Activated CD4-positive, alpha-beta T cell treated with anti-CD3 and anti-CD28 coated beads, Interleukin-2, amount 10 ng/mL, durations not matched to agents 7 days and 5 days (primary cell): ENCODE measurements at places on chromosomes 12 and 14. TPM values are rescaled to one million over a fixed set of nuclear protein-coding genes. Genes with fewer than 3 reads are reported as not detected.

The GNB3 gene
- total RNA-seq, result not detected

The ANKRD9 gene
- total RNA-seq, result 6.2 TPM

The TMEM179 gene
- total RNA-seq, result not detected

The TESPA1 gene
- 136 TPM for total RNA-seq

The HCAR3 gene
- total RNA-seq, result not detected

The CLEC2A gene
- not detected for total RNA-seq

The SUOX gene
- 2.4 TPM for total RNA-seq

The LIN7A gene
- not detected for total RNA-seq

- no peaks in the 10 kb centered on the region for H3K36me3 ChIP-seq
- no peaks in the 10 kb centered on the region for H3K27me3 ChIP-seq
- H3K27ac ChIP-seq, result no peak overlapping the region
- no peak for DNase-seq
- H3K4me3 ChIP-seq, result no peak overlapping the region
Observed at GRCh38 chr12:123013185-123014095, 33.0 kb downstream of the ARL6IP4 start.

- no peak for DNase-seq
- H3K4me3 ChIP-seq, result no peak overlapping the region
- no peaks in the 10 kb centered on the region for H3K27me3 ChIP-seq
- H3K36me3 ChIP-seq, result no peaks in the 10 kb centered on the region
- no peak overlapping the region for H3K27ac ChIP-seq
Observed at GRCh38 chr12:31574803-31575575, 15.9 kb downstream of the DENND5B start.

DNA sequence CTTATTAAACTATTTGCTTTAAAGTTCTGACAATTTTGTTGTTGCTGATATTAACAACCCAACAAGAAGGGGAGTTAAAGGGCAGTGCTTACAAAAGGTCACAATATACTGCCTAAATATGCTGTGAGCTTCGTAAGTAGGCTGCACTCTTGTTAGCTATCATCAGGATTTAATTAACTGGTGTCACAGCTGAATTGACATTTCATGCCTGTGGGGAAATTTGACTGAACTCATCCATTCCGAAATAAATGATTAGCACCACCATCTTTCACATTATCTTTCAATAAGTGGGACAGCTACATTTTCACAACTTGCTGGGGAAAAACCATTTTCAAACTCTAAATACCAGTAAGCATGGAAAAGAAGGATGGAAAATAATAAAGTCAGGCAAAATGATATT lies 146.6 kb downstream of the PTPRO start:
- no peak overlapping the region for H3K4me3 ChIP-seq
- H3K36me3 ChIP-seq, result no peaks in the 10 kb centered on the region
- H3K4me1 ChIP-seq, result no peaks in the 10 kb centered on the region
- no peak overlapping the region for H3K27ac ChIP-seq
- DNase-seq, result no peak

GRCh38 chr14:37589715-37590427 lies 5.2 kb downstream of the FOXA1 start:
- H3K27me3 ChIP-seq, result peaks cover 80% of the 10 kb centered on the region
- peaks cover 4% of the 10 kb centered on the region for H3K4me1 ChIP-seq
- no peak for DNase-seq

DNA sequence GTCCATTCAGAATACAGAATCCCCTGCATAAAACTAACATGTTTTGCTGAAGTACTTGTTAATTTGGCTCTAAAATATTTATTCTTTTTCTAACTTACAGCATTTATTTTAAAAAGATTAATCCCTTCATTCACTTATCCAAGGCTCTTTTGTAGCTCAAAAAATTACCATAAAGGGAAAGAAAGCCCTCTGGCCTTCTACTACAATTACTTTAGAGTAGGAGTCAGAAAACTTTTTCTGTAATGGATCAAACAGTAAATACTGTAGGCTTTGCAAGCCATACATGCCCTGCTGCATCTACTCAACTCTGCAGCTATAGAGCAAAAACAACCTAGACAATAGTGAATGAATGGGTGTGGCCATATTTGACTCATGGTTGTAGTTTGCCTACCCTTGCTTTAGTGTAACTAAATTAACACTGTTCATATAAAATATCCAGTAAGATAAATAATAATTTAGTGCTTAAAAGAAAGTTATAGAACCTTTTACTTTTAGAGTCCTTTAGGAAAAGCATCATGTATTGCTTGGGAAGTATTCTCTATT lies 74.2 kb upstream of the ZFP36L1 start:
- no peak overlapping the region for H3K4me3 ChIP-seq
- no peak for DNase-seq
- peaks cover 1% of the 10 kb centered on the region for H3K4me1 ChIP-seq
- no peaks in the 10 kb centered on the region for H3K27me3 ChIP-seq

DNA sequence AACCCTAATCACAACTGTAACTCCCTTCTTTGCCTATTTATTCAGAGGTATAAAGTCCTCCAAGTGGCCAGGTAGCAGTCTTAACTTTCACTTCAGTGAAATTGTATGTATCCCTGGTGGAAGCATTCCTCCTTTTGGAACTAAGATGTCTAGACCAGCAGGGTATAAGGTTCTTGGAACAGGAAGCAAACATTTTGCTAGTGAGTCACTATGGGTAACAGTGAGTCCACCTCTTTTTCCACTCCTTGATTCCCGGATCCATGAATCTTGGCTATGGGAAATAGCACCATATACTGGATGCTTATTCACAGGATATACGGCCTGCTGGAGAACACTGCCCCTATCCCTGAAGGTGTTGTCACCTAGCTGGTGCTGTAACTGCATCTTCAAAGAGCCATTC lies 80.2 kb downstream of the KCNA5 start:
- H3K27me3 ChIP-seq, result peaks cover 8% of the 10 kb centered on the region
- H3K4me1 ChIP-seq, result no peaks in the 10 kb centered on the region
- no peak overlapping the region for H3K4me3 ChIP-seq
- no peak overlapping the region for H3K27ac ChIP-seq
- DNase-seq, result no peak

DNA sequence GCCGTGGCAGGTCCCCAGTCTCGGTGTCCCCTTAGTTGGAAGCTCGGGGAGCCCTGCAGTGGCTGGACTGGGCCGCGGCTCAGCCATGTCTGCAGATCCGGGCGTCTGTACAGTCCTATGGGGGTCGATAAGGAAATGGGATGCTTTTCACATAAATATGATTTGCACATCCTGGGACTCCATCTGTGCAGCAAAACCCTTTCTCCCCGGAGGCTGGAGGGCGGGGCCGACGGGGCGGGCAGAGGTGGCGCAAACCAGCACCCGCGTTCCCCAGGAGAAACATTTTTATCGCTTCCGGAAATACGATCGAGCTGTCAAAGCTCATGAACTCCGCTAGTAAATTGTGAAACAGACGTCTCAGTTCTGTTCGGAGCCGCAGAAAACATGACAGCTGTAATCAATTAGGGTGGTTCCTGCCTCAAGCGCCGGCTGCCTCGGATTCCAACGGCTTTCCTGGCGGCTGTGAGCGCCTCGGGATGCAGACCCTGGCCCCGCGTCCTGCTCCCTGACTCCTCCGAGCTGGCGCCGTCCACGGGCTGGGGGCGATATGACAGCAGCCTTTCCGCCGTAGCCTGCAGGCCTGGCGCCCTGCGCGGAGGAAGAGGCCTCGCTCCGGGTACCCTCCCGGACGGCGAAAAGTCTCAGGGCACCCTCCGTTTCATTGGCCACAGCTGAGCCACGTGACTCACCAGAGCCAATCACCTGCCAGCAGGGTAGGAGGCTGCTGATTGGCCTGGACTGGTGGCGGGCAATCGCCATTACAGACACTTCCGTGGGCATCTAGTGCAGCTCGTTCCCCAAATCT lies 23.0 kb downstream of the DIO3 start:
- H3K4me1 ChIP-seq, result no peaks in the 10 kb centered on the region
- H3K27me3 ChIP-seq, result no peaks in the 10 kb centered on the region
- no peak for DNase-seq
- H3K27ac ChIP-seq, result no peak overlapping the region
- no peaks in the 10 kb centered on the region for H3K36me3 ChIP-seq

GRCh38 chr12:56346675-56347074 lies 8.0 kb downstream of the IL23A start:
- H3K27ac ChIP-seq, result no peak overlapping the region
- no peak overlapping the region for H3K4me3 ChIP-seq
- no peaks in the 10 kb centered on the region for H3K27me3 ChIP-seq
- peaks cover 5% of the 10 kb centered on the region for H3K4me1 ChIP-seq
- peaks cover 79% of the 10 kb centered on the region for H3K36me3 ChIP-seq
- no peak for DNase-seq

- H3K4me3 ChIP-seq, result no peak overlapping the region
- no peaks in the 10 kb centered on the region for H3K27me3 ChIP-seq
- no peaks in the 10 kb centered on the region for H3K36me3 ChIP-seq
- no peak overlapping the region for H3K27ac ChIP-seq
Observed at GRCh38 chr12:67002720-67003119, 266.4 kb upstream of the CAND1 start.

- H3K27ac ChIP-seq, result no peak overlapping the region
- DNase-seq, result no peak
- no peak overlapping the region for H3K4me3 ChIP-seq
- H3K27me3 ChIP-seq, result peaks cover 4% of the 10 kb centered on the region
- H3K36me3 ChIP-seq, result no peaks in the 10 kb centered on the region
- no peaks in the 10 kb centered on the region for H3K4me1 ChIP-seq
Observed at GRCh38 chr12:130850418-130851021, 11.5 kb upstream of the STX2 start.

DNA sequence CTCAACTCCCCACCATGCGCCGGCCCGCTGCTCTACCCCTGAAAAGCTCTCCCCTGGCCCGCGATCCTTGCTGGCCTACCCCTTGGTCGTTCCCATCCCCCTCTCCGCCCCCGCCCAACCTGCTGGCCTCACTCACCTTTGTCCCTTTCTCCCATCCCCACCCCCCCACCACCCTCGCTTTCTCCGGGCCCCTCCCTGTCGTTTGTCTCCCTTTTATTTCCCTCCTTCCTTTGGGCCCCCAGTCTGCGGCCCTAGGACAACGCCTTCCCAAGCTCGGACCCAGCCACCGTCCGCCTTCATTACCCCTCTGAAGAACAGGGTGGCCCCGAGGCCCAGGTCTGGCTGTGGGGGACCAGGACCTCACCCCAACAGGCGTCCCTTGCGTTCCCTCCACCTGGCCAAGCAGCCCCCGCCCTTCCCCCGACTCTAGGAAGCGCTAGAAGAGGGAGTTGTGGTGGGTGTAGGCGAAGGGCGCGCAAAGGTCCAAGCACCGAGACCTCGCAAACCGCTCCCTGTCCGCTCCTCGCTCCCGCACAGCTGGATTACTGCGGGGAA lies 6.9 kb upstream of the SLC7A7 start:
- DNase-seq, result no peak
- no peak overlapping the region for H3K27ac ChIP-seq
- H3K4me1 ChIP-seq, result peaks cover 35% of the 10 kb centered on the region
- H3K36me3 ChIP-seq, result no peaks in the 10 kb centered on the region

DNA sequence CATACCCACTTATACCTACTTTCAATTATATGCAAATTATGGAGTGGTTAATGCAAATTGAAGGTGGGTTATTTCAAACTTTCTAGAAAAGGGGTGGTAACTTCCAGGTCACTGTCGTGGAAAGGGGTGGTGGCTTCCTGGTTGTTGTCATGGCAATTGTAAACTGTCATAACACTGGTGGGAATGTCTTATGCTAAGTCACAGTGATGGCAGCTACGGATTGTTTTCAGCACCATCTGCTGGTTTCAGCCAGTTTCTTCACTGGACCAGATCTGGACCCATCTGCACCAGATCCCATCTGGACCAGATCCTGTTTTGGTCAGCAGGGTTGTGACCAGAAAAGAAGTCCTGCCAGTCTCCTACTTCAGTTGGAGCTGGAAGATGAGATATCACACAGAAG lies 1469.3 kb downstream of the AACS start:
- no peak for DNase-seq
- H3K4me3 ChIP-seq, result no peak overlapping the region
- no peaks in the 10 kb centered on the region for H3K4me1 ChIP-seq
- H3K27ac ChIP-seq, result no peak overlapping the region
- no peaks in the 10 kb centered on the region for H3K36me3 ChIP-seq

GRCh38 chr12:14885718-14886221 lies at the start of gene MGP:
TSS of gene MGP (minus strand) at chr12:14885854. CDS start at chr12:14885791, 63 bp downstream.
- DNase-seq, result no peak
- H3K27ac ChIP-seq, result peak within 1 kb of the TSS; percentile 43
- peaks cover 34% of the 10 kb centered on the region for H3K27me3 ChIP-seq
- H3K4me3 ChIP-seq, result no peak within 1 kb of the TSS
- H3K36me3 ChIP-seq, result peaks cover 5% of the 10 kb centered on the region

GRCh38 chr12:92059960-92060359 lies 85.7 kb downstream of the BTG1 start:
- H3K4me3 ChIP-seq, result no peak overlapping the region
- no peak overlapping the region for H3K27ac ChIP-seq
- H3K4me1 ChIP-seq, result peaks cover 55% of the 10 kb centered on the region
- peaks cover 27% of the 10 kb centered on the region for H3K36me3 ChIP-seq
- H3K27me3 ChIP-seq, result no peaks in the 10 kb centered on the region

DNA sequence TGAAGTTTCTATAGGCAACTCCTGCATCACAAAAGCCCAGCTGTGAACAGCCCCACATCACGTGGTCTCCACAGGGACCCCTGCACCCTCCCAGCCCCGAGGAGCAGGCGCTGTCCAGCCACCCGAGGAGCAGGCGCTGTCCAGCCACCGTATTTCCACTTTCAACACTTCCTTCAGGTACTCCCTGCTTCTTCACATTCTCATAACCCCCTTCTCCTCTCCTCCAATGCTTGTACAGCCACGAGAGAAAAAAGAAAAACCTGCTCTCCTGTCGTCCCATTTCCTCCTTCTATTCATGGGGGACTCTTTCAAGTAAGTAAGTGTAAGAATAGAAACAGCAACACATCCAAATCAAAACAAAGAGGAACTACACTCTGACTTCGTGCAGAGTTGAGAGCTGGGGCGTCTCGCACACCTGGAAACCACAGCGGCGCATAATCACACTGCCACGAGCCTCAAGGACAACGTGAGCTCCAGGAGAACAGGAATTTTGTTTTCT lies 11.9 kb downstream of the CDC42BPB start:
- no peak overlapping the region for H3K27ac ChIP-seq
- H3K4me1 ChIP-seq, result peaks cover 4% of the 10 kb centered on the region
- no peak overlapping the region for H3K4me3 ChIP-seq
- DNase-seq, result no peak
- peaks cover 3% of the 10 kb centered on the region for H3K27me3 ChIP-seq

- H3K27ac ChIP-seq, result no peak overlapping the region
- no peaks in the 10 kb centered on the region for H3K27me3 ChIP-seq
- H3K4me1 ChIP-seq, result no peaks in the 10 kb centered on the region
- no peak overlapping the region for H3K4me3 ChIP-seq
- H3K36me3 ChIP-seq, result no peaks in the 10 kb centered on the region
Observed at GRCh38 chr12:105744371-105745058, 394.2 kb downstream of the NUAK1 start.

GRCh38 chr14:50260511-50260910 lies 29.1 kb upstream of the SOS2 start:
- no peaks in the 10 kb centered on the region for H3K27me3 ChIP-seq
- H3K36me3 ChIP-seq, result peaks cover 1% of the 10 kb centered on the region
- no peak overlapping the region for H3K27ac ChIP-seq
- peaks cover 5% of the 10 kb centered on the region for H3K4me1 ChIP-seq
- no peak overlapping the region for H3K4me3 ChIP-seq
